Renal pelvis (tissue), 12 donors: ENCODE measurements at places on chromosomes 13 and 19. TPM values are rescaled to one million over a fixed set of nuclear protein-coding genes. Genes with fewer than 3 reads are reported as not detected.
A peak's percentile ranks its signal among the peaks of the same experiment; 100 is the strongest.

DNA sequence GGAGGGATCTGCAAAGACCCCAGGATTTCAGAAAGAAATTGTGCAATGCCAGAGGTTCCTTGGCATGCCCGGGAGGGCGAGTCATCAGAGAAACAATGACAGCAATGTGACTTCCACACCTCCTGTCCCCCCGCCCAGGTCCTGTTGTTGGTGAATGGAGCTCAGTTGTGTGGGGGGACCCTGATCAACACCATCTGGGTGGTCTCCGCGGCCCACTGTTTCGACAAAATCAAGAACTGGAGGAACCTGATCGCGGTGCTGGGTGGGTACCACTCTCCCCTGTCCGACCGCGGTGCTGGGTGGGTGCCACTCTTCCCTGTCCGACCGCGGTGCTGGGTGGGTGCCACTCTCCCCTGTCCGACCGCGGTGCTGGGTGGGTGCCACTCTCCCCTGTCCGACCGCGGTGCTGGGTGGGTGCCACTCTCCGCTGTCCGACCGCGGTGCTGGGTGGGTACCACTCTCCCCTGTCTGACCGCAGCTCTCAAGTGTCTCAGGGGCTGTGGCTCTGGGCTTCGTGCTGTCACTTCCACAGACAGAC is 5.2 kb upstream of the F10 start:
- DNase-seq, result no peak

Gene SERPINE3
- 0.14 TPM for polyA plus RNA-seq

DNA sequence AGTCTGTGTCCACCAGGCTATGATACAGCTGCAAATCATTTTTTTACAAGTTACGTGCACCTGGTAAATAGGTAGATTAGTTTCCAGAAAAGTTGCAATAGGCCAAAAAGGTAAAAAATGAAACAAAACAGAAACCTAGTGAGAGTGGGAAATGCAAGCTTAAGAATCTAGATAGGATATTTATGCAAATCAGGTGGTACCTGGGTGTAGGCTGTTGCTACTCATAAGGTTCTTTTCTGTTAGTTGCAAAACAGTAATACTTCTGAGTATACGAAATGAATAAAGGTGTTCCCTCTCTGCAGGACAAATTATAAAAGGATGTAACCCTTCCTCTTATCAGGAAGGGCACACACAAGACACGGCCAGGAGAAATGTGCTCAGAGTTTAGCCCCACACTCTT is 97.9 kb downstream of the UGGT2 start:
- no peak for DNase-seq

Gene RNF17
- 0.16 TPM for polyA plus RNA-seq

DNA sequence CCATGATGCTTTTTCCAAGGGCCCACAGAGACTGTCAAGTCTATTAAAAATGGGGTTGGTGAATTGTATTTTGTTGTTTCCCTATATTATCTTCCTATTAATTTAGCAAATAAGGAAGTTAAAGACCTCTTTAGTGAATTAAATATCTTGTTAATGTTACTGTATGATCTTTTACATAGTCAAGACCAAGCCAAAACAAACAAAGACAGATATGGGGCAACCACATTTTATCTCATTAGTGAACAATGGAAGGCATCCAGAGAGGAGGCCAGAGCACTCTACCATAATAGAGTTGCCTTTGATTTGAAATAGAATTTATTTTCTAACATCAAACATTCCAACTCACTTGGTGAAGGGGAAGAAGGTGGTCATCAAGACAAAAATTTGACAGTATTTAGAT is 169.4 kb downstream of the B3GLCT start:
- no peak for DNase-seq

DNA sequence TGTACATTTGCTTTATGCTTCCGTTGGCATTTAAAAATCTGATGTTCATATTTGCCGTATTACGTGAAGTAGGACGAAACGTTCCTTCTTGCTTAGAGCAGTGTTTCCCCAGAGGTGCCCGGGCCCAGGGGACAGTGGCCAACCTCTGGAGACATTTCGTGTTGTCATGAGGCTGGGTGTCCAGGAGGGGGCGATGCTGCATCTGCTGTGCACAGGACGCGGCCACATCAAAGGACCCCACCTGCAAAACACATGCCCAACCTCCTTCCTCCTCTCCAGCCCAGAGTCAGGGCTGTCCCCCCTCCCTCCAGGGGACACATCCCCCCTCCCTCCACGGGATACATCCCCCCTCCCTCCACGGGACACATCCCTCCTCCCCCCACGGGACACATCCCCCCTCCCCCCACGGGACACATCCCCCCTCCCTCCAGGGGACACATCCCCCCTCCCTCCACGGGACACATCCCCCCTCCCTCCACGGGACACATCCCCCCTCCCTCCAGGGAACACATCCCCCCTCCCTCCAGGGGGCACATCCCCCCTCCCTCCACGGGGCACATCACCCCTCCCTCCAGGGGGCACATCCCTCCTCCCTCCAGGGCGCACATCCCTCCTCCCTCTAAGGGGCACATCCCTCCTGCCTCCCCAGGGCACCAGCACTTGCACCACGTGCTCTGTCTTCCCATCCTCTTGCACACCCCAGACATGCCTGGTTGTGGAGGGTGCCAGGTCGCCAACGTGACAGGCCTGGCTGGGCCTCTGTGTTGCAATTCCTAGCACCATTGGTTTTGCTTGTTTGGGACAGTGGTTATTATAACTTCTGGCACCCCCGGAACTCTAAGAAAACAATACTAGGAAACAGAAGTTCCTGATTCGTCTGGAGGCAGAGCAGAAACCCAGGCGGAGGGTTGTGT is 46.7 kb downstream of the GAS6 start:
- DNase-seq, result peak; percentile 80

DNA sequence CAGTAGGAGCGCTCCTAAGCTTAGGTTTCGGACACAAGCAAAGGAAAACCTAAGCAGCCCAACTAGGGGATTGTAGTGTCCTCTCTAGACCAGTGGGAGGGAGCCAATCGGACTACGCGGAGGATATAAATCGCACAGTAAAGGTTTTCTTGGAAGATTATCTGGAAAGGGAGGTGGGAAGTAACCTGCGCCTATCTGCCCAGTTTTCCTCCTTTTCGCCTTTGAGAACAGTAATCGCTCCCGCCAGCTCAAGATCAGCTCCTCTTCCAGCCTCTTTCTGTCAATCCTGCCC is 456 bp upstream of the RAB4B start:
- DNase-seq, result no peak

DNA sequence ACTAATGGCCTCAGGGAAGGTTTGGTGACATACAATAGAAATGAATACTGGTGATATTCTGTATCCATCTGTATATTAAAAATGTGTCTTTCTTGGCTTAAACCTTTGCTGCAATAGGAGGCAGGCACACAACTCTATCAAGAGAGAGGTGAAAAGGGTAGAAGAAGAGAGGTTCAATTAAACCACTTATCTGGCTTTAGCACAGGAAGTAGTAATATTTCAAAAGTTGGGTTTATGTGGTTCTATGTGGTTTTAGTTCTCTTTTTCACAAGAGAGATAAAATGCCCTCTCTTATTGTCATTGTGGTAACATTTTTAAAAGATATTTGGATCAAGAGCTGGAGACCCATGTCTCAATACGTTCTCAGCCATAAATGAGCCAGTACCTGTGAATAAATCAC is 146.2 kb upstream of the FNDC3A start:
- no peak for DNase-seq

GRCh38 chr19:34135054-34135800 is 37.1 kb upstream of the LSM14A start:
- DNase-seq, result no peak

DNA sequence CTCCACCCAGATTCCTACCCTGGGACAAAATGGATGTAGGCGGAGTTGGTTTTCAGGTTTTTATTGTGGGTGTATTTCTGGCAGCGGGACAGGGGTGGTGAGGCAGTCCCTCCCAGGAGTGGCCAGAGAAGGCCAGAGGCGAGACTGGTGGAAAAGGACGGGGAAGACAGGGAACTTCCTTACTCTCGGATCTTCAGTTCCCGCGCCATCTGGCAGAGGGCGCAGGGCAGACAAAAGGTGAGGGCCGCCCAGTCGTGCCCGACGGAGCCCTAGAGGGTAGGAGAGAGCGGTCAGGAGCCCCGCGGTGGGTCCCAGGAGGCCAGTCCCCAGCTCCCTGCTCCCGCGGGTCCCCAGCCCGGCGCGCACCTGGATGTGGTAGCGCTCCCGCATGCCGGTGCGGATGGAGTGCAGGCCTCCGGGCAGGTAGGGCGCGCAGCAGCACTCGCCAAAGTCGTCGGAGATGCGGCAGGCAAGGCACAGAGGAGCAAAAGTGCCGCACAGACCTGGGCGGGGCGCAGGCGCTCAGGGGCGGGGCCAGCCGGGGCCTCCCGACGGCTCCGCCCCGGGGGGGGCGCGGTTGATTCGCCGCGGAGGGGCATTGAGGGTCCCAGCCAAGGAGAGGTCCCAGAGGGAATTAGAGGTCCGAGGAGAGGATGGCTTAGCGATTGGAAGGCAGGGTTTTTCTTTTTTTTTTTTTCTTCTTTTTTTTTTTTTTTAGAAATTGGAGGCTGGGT is 3.0 kb downstream of the CNFN start:
- peak; percentile 59 for DNase-seq

DNA sequence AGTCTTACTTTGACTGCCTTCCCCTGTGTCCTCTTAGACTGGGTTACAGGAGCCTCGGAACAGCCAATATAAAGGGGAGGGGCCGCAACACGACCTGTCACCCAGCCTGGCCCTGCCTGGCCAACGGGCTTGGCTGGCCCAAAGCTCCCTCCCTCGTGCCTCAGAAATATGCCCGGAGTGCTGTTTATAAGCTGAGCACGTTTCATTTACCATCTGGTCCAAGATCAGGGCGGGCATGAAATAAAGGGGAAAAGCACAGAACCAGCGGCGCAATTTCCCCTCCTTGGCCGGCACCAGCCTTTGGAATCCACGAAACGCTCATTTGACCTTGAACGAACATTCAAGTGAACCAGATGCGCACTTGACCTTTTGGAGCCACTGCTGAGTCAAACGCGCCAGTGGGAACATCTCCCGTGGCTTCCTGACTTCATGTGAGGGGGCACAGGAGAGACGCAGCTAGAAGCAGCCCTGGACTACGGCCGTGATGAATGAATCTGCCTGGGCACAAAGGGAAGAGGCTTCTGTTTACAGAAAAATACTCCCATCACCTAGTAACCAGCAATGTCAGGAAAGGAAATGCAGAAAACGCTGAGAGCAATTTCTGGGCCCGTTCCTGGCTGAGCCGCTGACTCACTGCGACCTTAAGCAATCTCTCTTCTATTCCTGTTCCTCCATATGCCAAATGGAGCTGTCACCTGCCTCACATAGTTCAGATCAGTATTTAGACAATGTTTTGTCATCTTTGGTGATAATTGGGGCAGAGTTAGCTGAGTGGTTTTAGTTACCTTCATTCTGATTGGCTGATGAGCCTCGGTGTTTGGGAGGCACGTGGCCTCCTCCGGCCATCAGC is 53.3 kb downstream of the RFX2 start:
- DNase-seq, result peak; percentile 63

Gene BEST2
- not detected for polyA plus RNA-seq

DNA sequence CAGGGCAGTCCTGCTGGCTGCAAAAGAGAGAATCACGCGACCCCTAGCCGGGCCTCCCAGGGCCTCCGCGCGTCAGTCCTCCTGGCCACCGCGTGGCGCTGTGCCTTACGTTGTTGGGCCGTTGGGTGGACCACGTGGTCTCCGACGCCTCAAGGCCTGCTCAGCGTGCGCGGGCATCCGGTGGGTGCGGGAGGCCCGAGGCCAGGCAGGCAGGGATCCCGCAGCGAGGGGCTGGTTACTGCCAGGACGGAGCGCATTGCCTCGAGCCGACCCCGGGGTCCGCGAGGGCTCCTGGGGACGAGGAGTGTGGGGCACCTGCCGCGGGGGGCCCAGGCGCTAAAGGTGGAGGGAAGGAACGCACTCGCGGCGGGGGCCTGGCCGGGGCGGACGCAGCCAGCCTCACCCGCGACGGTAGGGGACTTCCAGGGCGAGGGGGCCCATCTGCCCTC is at the start of gene TDRD12:
Gene TDRD12 (plus strand): TSS at position 157 of the 449 bp plus-strand sequence. CDS start 306 bp downstream, outside the sequence.
- no peak for DNase-seq

DNA sequence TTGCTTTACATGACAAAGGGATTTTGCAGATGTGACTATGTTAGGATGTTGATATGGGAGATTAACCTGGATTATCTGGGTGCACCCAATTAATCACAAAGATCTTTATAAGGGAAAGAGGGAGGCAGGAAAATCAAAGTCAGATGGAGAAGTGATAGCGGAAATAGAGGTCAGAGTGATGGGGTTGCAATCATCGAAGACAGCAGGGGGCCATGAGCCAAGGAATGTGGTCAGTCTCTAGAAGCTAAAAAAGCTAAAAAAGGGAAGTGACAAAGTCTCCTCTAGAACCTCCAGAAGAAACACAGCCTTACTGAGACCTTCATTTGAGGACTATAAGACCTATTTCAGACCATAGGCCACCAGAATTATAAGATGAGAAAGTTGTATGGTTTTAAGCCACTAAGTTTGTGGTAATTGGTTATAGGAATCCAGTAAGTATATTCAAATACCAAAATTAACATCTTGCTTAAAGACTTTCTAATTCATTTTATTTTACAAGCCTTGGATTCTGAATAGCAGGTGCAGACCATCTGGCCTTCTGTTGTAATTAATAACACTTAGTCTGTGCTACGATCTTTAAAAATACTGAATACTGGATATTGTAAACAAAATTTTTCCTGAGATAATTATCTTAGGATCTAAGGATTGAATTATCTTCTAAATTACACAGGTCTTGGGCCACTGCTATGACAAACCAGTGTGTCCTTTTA is 493.4 kb upstream of the PCDH20 start:
- no peak for DNase-seq

DNA sequence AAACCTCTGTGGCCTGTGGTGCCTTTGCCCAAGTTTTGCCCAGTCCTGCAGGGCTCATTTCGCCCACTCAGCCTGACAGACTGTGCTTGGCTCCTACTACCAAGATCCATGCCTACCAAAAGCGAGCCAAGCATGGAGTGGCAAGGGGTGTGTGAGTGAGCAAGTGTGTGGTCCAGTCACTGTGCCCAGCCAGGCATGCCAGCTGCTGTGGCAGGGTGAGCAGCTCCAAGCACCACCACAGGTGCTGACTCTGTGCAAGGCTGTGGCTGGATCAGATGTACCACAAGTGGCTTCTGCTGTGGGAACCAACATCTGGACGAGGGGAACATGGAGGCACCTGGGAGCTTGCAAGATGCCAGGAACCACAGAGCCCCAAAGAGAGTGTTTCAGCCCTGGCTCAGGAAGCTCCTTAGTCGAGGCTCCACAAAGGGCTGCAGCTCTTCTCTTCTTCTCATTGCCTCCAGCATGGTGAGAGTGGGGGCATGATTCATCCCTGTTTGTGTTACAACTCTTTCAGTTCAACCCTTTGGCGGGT is 1564.2 kb upstream of the MIR17HG start:
- no peak for DNase-seq

DNA sequence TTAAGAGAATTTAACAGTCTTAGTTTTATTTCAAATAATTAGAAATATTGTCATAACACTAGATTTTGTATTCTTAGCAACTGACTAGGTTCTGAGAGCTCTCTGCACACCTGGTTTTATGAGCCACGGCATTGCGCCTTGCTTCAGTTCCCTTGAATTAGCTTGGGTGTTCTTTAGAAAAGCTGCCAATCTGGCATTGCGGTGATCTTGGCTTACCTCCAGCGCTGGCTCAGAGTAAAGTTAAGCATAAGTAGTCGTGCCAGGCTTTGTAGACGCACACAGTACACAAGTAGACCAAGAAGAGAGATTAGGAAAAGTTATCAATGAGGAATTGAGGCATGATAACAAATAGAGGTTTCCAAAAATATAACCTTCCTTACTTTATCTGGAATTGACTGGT is 45.7 kb downstream of the TPP2 start:
- DNase-seq, result peak; percentile 41

GRCh38 chr19:32887572-32888215 is 18.1 kb upstream of the SLC7A9 start:
- no peak for DNase-seq
